ENCODE measurements at places on chromosomes 12 and 14.

GRCh38 chr12:4001031-4001430 lies 127.8 kb upstream of the PARP11 start:
- peak overlapping the region; percentile 99 for H3K27ac ChIP-seq
- no peaks in the 10 kb centered on the region for H3K27me3 ChIP-seq
- H3K4me1 ChIP-seq: peaks cover 52% of the 10 kb centered on the region
- no peak overlapping the region for H3K4me3 ChIP-seq
- DNase-seq: no peak

DNA sequence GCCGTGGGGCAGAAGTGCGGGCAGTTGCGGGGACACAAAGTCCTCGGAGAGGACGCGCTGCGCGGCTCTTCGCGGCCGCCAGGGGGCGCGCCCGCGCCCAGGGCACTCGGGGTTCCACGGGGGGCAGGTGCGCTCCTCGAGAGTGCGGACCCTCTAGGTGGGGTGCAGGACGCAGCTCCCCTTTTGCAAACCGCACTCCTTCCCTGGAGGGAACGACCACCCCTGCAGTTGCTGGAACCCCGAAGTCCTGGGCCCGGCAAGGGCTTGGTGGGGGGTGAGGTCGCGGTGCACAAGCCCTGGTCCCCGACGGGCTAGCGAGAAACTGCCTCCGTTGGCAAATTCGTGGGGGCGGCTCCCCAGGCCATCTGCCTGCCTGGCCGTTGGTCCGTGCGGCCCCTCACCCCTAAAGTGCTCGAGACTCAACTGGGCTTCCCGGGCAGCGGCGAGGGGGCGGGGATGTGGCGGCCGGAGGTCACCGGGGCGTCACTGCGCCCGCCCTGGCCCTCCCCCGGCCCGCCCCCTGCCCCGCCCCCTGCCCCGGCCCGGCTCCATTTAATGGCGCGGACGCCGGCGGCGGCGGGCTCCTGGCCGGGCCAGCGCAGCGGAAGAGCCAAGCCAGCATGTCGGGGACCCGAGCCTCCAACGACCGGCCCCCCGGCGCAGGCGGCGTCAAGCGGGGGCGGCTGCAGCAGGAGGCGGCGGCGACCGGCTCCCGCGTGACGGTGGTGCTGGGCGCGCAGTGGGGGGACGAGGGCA lies at the start of gene ADSS1:
TSS of gene ADSS1 (plus strand) at position 579 of the 756 bp plus-strand sequence. CDS start at position 621, 42 bp downstream.
- H3K4me1 ChIP-seq: peaks cover 5% of the 10 kb centered on the region
- no peak within 1 kb of the TSS for H3K27ac ChIP-seq
- H3K27me3 ChIP-seq: peaks cover 3% of the 10 kb centered on the region

GRCh38 chr12:112325622-112326207 lies 56.5 kb downstream of the HECTD4 start:
- no peak overlapping the region for H3K4me3 ChIP-seq
- H3K27me3 ChIP-seq: no peaks in the 10 kb centered on the region
- peaks cover 14% of the 10 kb centered on the region for H3K4me1 ChIP-seq
- H3K27ac ChIP-seq: no peak overlapping the region
- DNase-seq: no peak

DNA sequence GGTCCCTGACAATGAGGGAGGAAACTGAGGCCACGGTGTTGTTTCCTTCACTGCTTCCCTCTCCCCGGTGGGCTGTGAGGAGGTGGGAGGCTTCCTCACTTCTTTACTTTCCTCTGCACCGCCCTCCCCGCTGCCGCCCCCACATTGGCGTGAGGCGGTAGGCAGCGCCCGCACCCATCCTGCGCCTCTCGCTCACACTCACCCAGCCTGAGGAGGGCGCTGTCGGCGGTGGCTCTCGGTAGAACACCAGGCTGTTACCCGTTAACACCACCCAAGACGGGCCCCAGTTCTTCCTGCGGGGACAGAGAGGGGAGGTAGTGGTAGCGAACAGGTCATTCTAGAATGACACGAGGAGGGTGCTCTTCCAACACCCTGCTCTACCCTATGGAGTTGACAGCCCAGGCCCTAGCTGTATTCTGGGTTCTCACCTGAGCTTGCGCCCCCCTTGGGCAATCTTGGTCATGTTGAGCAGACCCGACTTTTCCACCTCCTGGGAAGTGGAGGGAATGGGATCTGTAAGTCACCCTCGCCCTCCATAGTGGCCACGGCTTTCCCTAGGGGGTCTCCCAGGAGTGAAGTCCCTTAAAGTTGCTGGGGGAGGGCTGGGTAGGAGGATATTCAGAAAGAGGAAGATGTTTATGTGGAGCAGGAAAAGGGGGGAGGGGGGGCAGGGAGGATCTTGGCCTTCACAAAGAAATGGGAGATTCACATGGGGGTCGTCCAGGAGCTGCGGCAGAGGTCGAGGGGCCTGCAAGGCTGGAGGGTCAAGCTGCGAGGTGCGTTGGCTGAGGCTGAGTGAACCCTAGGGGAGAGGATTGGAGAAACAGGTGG lies 3.3 kb downstream of the ARHGAP9 start:
- H3K4me3 ChIP-seq: peak overlapping the region; percentile 66
- H3K27ac ChIP-seq: no peak overlapping the region
- H3K4me1 ChIP-seq: peaks cover 23% of the 10 kb centered on the region
- H3K27me3 ChIP-seq: peaks cover 94% of the 10 kb centered on the region
- DNase-seq: no peak

- no peaks in the 10 kb centered on the region for H3K36me3 ChIP-seq
- DNase-seq: no peak
- no peak overlapping the region for H3K4me3 ChIP-seq
- peaks cover 22% of the 10 kb centered on the region for H3K27me3 ChIP-seq
- H3K4me1 ChIP-seq: peaks cover 81% of the 10 kb centered on the region
These were observed 52.9 kb upstream of the DLK1 start for GRCh38 chr14:100673807-100674154.

GRCh38 chr12:14357486-14357885 lies 8.0 kb upstream of the ATF7IP start:
- H3K4me3 ChIP-seq: no peak overlapping the region
- no peaks in the 10 kb centered on the region for H3K27me3 ChIP-seq
- H3K36me3 ChIP-seq: peaks cover 11% of the 10 kb centered on the region
- H3K27ac ChIP-seq: no peak overlapping the region
- DNase-seq: no peak
- H3K4me1 ChIP-seq: no peaks in the 10 kb centered on the region

- no peaks in the 10 kb centered on the region for H3K4me1 ChIP-seq
- DNase-seq: no peak
- no peak overlapping the region for H3K4me3 ChIP-seq
- no peaks in the 10 kb centered on the region for H3K36me3 ChIP-seq
These were observed 131.4 kb downstream of the DICER1 start for GRCh38 chr14:95025941-95026340.

DNA sequence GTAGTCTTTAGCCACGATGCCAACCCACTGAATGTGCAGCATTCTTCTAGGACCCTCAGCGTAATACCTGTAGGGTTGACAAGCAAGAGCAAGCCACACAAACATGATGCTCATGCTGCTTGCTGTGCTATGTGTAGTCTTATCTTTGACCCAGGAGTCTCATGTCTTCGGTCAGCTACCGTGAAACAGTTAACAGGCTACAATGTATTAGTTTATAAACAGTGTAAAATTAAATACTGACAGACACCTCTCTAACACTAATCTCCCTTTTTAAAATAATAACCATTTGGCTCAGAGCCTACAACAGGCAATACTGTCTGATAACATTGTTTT lies 1.9 kb downstream of the EAPP start:
- H3K36me3 ChIP-seq: peaks cover 9% of the 10 kb centered on the region
- H3K27ac ChIP-seq: peak overlapping the region; percentile 89
- H3K4me3 ChIP-seq: peak overlapping the region; percentile 54
- H3K27me3 ChIP-seq: no peaks in the 10 kb centered on the region
- peaks cover 30% of the 10 kb centered on the region for H3K4me1 ChIP-seq

DNA sequence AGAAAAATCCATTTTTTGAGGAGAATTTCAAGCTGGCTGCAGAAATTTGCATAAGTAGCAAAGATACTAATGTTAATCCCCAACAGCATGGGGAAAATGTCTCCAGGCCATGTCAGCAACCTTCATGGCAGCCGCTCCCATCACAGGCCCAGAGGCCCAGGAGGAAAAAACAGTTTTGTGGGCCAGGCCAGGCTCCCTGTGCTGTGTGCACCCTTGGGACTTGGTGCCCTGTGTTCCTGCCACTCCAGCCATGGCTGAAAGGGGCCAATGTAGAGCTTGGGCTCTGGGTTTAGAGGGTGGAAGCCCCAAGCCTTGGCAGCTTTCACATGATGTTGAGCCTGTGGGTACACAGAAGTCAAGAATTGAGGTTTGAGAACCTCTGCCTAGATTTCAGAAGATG lies 76.3 kb downstream of the MGAT4C start:
- H3K36me3 ChIP-seq: peaks cover 11% of the 10 kb centered on the region
- no peak for DNase-seq

DNA sequence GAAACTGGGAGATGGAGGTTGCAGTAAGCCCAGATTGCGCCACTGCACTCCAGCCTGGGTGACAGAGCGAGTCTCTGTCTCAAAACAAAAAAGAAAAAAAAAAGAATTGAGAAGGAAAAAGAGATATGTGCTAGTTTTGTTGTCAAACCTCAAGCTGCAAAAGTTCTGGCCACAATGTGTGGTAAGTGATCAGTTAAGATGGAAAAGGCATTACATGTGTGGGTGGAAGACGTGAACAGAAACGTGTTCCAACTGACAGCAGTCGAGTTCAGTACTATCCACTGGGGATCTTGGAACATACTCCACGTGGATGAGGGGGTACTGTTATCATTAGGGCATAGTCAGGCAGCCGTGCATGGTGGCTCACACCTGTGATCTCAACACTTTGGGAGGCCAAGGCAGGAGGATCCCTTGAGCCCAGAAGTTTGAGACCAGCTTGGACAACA lies 17.3 kb downstream of the GPR68 start:
- H3K36me3 ChIP-seq: peaks cover 27% of the 10 kb centered on the region
- DNase-seq: no peak
- no peaks in the 10 kb centered on the region for H3K4me1 ChIP-seq
- no peak overlapping the region for H3K4me3 ChIP-seq
- H3K27ac ChIP-seq: no peak overlapping the region

- H3K4me1 ChIP-seq: peaks cover 24% of the 10 kb centered on the region
- H3K36me3 ChIP-seq: peaks cover 5% of the 10 kb centered on the region
- DNase-seq: no peak
- no peak overlapping the region for H3K4me3 ChIP-seq
These were observed 14.2 kb downstream of the PTGER2 start for GRCh38 chr14:52328276-52328675.

GRCh38 chr14:20327005-20327869 lies 5.8 kb downstream of the CCNB1IP1 start:
- no peak for DNase-seq
- peak overlapping the region; percentile 71 for H3K27ac ChIP-seq
- peaks cover 20% of the 10 kb centered on the region for H3K4me1 ChIP-seq
- no peak overlapping the region for H3K4me3 ChIP-seq

DNA sequence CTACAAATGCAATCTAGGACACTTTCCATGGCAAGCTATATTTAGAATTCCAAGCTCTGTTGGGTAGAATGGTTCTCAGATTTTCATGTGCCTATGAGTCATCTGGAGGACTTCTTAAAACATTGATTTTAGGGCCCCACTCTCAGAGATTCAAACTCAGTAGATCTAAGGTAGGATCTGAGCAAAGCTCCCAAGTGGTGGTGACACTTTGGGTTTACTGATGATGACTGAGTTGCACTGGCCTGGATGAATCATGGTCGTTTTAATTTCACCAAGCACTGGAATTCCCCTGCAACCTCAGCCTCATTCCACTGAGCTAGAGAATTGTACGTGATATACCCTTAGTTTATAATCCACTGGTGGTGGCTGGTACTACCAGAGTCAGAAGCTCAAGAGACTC lies 86.5 kb downstream of the PPM1H start:
- H3K4me3 ChIP-seq: no peak overlapping the region
- H3K27me3 ChIP-seq: no peaks in the 10 kb centered on the region
- H3K27ac ChIP-seq: no peak overlapping the region
- peaks cover 13% of the 10 kb centered on the region for H3K4me1 ChIP-seq
- no peak for DNase-seq

- DNase-seq: no peak
- no peaks in the 10 kb centered on the region for H3K27me3 ChIP-seq
- no peaks in the 10 kb centered on the region for H3K4me1 ChIP-seq
These were observed 4.0 kb upstream of the SYCP3 start for GRCh38 chr12:101743242-101743641.

- H3K27me3 ChIP-seq: peaks cover 2% of the 10 kb centered on the region
- no peak overlapping the region for H3K4me3 ChIP-seq
- no peaks in the 10 kb centered on the region for H3K4me1 ChIP-seq
- H3K27ac ChIP-seq: no peak overlapping the region
These were observed 76.4 kb upstream of the TMEM132C start for GRCh38 chr12:128190614-128191013.

DNA sequence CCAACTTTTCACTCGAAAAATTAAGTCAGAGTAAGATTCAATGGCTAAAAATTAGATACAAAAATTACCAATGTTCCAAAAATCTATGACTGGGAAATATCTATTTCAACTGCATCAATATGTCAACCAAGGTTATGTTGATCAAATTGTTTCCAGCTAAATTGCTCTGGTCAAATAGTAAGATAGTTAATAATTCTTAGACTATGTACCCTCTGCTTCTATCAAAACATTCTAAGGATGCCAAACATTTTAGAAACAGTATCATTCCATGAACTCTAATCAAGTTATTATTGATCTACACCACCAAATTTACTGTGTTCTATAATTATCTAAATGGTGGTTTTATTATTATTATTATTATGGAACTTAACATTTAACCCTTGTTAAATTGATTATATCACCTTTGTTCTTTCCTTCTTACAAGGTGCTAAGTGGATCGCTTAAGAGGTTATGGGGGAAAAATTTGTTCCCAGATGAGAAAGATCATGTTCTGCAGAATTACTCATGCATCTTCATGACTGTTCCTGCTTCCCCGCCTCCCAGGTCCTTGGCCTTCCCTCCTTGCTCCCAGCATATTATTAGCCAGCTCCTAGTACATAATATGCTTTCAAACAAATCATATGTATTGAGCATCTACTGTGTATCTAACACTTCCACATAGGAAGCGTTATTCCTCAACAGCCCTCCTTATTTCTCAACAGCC lies 240.5 kb upstream of the KRR1 start:
- H3K36me3 ChIP-seq: peaks cover 2% of the 10 kb centered on the region
- peaks cover 22% of the 10 kb centered on the region for H3K4me1 ChIP-seq
- no peak for DNase-seq
- no peaks in the 10 kb centered on the region for H3K27me3 ChIP-seq

- H3K27me3 ChIP-seq: peaks cover 45% of the 10 kb centered on the region
- DNase-seq: peak; percentile 49
- H3K27ac ChIP-seq: peak within 1 kb of the TSS; percentile 27
- H3K4me3 ChIP-seq: peak within 1 kb of the TSS; percentile 84
- no peaks in the 10 kb centered on the region for H3K36me3 ChIP-seq
- H3K4me1 ChIP-seq: peaks cover 4% of the 10 kb centered on the region
These were observed 50.3 kb downstream of the SNAPC1 start for GRCh38 chr14:61812347-61813095.

Measured in mesothelial cell of epicardium (in vitro differentiated cells).